ENCODE measurements at places on chromosomes 6 and 20.

- DNase-seq, result no peak
Measured at GRCh38 chr6:40791004-40791403, 203.8 kb upstream of the LRFN2 start.

DNA sequence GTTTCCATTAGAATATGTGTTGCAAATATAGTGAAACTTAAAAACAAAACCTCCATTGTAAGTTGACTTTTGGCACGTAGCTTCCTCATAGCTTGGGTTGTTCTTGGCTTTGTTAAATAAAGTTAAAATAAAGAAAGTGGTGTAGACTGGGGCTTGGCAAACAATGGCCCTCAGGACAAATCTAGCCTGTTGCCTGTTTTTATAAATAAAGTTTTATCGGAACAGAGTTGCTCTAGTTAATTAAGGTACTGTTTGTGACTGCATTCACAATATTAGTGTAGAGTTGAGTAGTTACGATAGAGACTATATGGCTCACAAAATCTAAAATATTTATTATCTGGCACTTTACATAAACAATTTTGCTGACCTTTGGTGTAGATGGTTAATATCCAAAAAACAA is 168.8 kb downstream of the CDKAL1 start:
- DNase-seq, result no peak

GRCh38 chr20:39222101-39222500 is 260.0 kb downstream of the DHX35 start:
- DNase-seq, result no peak

DNA sequence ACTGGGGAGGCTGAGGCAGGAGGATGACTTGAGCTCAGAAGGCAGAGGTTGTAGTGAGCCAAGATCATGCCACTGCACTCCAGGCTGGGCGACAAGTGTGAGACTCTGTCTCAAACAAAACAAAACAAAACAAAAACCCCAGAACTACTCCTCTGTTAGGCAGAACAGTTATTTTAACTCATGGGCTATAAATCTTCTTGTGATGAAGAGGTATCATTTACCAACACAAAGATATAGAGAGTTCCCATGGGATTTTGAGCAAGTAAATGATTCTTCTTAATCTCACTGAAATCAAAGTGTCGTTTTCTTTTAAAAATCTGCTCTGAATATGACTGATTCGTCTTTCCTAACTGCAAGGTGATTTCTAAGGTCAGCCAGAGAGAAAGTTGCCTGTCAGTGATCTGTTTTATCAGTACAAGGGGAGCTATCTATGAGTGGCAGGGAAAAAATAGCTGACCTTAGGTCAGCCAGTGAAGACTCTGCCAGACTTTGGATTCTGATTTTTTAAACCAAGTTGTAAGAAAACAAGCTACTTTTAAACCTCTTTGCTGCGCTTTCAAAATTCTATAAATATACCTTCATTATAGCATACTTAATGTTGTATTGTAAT is 3.8 kb upstream of the DSP start:
- DNase-seq, result no peak

DNA sequence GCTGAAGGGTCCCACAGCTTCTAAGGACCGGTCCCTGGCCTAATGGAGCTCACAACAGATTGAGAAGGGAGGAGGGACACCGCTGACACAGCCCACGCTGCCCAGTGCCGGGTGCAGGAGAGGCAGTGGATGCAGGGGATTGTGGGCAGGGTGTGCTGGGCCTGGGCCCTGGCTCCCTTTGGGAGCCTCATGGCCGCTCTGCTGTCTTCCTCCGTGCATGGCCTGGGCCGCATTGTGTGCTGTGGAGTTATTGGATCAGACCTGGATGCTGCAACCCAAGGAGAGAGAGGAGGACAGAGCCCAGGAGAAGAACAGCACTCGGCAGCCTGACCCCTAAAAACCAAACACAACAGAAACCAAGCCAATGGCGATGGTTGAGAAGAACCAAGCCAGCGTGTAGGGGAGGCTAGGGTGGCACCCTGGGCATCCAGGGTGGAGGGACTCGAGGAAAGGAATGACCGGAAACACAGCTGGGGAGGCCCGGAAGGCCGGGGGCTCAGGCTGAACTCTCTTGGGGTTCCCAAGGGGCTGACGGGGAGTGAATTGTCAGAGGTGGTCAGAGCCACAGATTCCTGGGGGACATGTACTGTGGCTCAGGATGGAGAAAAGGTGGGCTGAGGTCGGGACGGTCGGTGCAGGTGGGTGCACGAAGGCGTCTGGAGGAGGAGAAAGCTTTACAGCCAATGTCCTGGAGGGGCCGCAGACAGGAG is 41.0 kb downstream of the ERMARD start:
- no peak for DNase-seq

- no peak for DNase-seq
Measured at GRCh38 chr6:6730831-6731230, 142.3 kb downstream of the LY86 start.

DNA sequence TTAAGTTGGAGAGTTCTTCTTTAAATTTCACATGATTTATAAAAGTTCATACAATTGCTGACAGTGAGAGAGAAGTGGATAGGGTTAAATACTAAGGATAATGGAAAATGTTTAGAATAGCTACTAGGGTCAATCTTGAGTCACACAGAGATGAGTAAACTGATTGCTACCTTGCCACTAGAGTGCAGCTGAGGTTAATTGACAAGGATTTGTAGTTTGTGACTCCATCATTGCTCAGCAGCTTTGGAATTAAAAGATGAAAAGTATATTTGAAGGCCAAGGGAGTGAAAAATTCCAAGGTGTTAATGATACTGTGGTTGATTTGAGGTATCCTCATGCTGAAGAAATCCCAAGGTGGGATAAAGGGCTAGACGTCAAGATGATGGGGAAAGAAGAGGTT is 524.0 kb downstream of the UTRN start:
- DNase-seq, result no peak

DNA sequence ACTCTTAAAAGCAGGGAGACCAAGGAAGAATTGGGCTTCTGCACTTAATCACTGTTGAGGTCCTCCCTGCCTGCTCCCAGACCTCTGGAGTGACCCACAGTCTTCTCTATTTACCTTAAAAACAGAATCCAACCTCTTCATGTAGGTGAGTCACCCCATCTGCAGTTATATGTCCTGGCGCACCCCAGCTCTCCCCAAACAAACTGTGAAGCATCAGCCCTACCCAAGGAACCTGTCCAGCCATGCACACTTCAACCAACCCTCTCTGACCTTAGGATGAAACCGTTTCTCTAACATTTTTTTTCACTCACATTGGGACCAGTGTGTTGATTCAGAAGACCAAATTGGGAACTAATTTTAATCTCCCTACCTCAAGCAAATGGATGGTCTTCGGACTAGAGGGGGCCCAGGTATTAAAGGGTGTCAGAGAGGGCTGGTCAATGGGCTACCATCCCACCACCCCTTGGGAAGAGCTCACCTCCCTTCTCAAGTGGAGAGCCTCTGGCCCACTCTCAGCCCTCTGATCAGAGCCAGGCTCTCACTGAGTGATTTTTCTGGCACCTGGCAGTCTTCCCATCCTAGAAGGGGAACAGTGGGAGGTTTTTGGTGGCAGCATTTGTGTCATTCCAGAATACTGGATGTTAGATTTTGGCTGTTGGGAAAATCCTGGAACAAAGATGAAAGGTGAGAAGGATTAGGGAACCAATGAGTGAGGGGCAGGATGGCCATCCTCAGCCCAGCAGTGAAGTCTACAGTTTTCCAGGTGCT is 203.6 kb downstream of the LRFN2 start:
- DNase-seq, result no peak

DNA sequence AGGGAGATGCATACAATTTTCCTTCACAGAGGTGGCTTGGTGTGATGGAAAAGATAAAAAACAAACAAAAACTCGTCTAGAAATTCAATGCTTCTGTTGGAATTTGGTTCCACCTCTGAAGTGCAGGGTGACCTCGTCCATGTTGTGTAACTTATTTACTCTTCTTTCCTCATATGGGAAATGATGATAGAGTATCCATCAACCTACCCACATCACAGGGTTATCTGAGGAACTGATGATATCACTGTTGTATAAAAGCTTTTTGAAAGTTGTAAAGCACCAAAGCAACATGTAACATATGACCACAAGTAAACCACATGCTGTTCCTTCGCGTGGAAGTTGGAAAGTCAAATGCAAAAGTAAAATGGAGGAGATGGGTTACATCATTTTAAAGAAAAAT is 212.0 kb upstream of the SGK1 start:
- peak; percentile 34 for DNase-seq
